Lower lobe of right lung (tissue), 2 donors: ENCODE measurements at places on chromosomes 2 and 18.

GRCh38 chr2:77520641-77521547 lies 1.3 kb downstream of the LRRTM4 start:
- no peak for DNase-seq

DNA sequence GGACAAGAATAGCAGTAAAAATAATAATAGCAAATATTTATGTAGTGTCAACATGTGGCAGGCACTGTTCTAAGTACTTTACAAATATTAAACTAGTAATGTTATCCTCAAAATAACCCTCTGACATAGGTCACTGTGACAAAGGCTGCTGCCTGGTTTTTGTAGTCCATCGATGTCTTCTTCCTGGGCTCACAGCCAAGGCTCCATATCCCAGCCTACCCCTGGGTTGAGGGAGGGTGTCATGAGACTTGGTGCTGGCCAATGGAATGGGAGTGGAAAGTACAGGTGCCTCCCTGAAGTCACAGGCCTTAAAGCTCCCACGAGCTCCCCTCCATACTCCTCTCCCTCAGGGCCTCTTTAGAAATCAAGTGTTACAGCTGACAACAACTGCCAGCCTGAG lies 159.3 kb downstream of the CYRIA start:
- no peak for DNase-seq

DNA sequence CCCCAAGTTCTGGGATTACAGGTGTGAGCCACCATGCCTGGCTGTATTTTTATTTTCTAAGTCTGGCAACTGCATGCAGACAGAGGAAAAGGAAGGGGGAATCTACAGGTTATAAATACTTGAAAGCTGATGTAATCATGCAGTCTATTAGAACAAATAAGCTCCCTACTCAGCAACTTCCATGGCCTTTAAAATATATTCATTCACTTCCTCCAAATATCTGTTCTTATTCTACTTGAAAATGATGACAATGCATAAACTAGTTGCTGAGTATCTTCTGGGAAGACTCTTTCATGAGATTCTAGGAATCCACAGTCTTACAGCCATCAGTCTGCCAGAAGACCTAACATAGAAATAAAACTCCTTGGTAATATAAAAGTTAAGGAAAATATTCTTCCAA lies 66.9 kb upstream of the NCKAP5 start:
- DNase-seq, result no peak

GRCh38 chr2:221677688-221678087 lies 105.6 kb upstream of the EPHA4 start:
- DNase-seq, result no peak

DNA sequence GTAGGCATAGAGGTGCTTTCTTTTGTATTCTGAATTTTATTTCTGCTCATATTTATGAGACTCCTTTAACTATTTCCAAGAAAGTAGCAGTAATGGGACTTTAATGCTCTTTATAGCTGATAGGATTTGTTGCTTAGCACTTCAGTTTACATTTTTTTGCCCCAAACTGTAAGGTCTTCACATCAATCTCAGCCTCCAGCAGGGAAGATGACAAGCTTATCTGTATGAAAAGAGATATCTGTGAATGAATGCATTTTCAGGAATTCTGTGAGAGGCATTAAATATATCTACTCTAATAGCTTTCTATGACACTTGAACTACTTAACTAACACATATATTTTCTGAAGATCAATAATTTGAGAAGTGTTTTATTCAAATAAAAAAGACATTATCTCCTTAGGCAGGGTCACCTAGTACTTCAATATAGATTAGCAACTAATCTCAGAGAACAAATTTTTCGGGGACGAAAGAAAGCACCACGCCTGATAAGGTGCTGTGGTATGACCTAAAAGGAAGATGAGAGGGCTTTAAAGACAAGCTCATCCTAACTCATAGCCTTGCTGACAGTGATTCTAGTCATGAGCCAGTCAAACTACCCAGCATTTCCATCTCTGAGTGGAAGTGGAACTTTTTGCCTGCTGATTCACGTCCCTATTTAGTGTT lies 766.1 kb upstream of the CNTNAP5 start:
- no peak for DNase-seq

DNA sequence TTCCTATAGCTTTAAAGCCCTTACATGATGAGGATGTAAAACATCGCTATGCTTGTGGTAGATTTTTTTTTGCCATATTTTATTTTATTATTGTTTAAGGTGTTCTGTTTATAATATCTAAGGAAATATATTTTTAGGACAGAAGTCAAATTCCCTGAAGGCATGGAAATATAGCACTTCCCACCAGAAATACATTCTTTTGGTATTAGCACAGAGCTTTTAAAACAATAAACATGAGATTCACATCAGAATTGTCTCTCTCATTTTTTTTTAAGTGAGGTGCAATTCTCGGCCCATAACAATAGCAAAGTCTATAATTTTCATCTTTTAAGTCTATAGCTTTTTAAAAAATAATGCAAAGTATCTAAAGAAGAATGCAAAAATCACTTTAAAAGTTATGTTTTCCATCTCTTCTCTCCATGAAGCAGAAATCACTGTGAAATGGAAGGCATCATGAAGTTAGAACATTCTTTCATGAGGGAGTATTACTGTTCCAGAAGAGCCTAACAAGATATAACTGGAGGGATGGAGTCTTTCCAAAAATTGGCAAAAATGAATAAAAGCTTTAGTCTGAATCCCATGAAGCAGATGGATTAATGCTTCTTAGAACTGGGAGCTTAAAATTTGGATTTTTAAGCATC lies 283.6 kb upstream of the TRIB2 start:
- no peak for DNase-seq

DNA sequence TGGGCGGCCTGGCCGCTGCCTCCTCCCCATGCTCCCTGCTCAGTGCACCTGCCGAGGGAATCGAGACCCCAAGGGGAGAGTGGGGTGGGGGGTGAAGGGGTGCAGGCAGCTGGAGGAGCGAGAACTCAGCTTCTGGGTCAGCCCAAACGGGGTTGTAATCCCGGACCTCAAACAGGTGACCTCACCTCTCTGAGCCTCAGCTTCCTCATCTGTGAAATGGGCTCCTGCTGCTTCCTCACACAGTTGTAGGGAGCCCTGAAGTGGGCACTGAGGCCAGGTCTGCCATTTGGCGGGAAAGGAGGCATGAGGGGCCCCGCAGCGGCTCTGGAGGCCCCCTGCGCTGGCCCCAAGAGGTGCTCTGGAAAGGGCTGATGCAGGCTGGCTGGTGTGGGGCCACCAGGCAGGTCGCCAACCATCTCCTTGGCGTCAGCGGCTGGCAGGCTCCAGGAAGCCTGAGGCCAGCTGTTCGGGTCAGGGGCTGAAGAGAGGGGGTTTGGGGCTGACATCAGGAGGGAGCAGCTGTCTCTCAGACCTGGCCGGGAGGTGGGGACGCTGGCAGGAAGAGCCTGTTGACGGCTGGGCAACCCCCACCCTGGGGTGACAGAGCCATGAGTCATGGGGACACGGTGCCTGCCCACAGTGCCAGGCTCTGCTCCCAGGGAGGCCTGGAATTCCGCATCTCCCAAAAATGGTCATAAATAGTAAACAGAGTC lies 4.9 kb downstream of the KLHL30 start:
- no peak for DNase-seq

- no peak for DNase-seq
These were observed 339.2 kb upstream of the SALL3 start for GRCh38 chr18:78640246-78640995.

- DNase-seq, result no peak
These were observed 28.8 kb upstream of the CBLN2 start for GRCh38 chr18:72572896-72573295.

DNA sequence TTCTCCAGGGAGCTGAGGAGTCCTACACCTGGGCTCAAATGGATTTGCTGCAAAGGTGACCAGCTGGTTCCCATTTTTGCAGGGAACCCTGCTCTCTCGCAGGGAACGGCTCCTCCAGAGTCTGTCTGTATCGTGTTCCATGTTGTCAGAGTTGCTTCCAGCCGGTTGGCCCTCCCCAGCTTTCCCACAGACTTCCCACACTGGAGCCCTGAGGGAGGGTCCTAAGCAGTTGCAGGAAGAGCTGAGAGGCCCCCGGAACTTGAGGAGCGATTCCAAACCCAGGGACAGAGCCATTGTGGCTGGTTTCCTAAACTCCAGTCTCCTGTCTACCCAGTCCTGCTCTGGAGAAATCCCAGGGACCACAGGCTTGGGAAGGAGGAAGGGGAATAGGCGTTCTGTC lies 121.7 kb upstream of the PPP1CB start:
- DNase-seq, result no peak

DNA sequence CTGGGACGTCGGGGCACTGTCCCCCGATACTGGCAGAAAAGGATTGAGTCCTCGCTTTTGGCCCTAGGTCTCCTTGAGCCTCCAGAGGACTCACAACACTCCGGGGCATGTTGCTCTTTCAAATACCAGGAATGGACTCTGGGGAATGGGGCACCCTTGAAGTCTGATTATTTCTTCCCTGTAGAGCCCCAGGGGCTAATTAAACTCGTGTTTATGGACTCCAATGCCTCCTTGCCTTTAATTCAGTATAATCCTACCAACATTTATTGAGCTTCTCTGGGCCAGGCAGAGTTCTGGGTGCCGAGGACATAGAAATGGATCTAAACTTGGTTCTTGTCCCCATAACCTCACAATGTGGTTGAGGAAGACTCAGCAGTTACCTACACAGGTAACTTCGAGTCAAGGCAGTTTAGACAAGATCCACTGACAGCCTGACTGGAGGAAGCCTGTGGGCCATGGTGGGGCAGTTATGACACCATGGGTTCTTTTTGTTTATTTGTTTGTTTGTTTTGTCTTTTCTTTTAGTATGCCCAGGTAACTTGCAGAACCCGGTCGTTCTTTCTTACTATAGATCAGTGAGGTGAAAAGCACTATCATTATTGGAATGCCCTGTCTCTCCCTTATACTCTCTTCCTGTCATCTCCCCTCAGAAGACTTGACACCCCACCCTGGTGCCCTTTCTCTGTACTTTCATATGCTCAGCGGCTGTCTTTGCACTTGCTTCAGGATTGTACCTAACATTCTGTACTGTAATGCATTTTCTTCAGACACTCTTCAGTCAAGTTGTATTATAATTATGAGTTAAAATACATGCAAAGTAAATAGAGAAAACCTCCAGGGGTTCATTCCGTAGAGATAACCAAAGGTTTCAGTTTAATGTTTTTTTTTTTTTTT lies 3.2 kb downstream of the CFLAR start:
- DNase-seq, result no peak

GRCh38 chr2:73255007-73255644 lies 21.0 kb downstream of the CCT7 start:
- DNase-seq, result no peak

DNA sequence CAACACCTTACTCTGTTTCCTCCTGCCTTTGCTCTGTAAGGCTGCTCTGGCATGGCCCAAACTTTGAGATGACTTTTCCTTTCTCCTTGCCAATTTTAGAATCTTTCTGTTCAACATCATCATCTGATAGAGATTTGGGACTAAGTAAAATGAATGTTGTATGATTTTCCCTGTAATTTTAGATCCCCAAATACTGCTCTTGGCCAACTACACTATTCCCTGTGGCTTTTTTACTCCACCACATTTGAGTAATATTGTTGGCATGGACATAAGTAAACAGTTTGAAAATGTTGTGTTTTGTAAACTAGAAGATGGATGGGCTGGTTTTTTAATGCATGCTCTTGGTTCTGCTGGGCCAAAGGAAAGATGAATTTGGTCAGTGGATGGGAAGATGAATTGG lies 12.1 kb downstream of the LTBP1 start:
- no peak for DNase-seq

- peak; percentile 80 for DNase-seq
These were observed 258 bp downstream of the MGAT4A start for GRCh38 chr2:98730707-98731040.

- DNase-seq, result no peak
These were observed 10.6 kb upstream of the C2orf74 start for GRCh38 chr2:61151436-61151835.
